Stimulated activated CD8-positive, alpha-beta memory T cell treated with anti-CD3 and anti-CD28 coated beads, Interleukin-7, amount 100 ng/mL, for 4 hours (primary cell): ENCODE measurements at places on chromosomes 5 and 9.

DNA sequence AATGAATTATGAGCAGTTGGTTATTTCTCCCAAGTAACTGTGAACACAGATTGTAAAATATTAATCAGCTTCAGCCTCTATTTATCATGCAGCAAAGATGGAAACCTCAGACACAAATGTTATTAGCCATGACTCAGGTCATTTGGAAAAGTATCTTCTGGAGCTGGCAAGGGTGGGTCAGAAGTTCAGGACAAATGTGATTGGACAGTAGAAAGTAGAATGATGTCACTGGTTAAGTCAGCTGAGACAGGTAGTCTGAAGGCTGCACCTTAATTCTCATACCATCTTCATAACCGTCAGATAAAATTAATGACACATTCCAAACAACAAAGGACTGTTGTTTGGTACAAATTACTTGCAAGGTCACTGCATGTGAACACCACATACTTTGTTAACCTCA lies 140.2 kb downstream of the EMB start:
- DNase-seq = no peak

DNA sequence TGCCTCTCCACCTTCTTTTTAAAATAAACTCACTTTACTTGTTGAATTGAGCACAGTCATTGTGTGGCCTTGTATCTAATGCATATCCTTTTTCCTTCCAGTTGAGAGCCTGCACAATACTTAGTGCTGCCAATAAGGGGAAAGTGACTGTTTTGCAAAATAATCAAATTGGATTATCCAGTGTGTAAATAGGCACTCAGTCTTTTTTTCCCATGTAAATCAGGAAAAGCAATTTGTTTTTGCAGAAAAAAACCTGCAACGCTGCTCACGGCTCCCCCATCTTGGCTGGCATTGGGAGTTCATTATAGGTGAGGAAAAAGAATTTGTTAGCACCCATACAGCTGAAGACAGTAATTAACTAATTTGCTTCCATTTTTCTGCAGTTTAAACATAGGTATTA lies 299.9 kb downstream of the CSNK1G3 start:
- DNase-seq = no peak

GRCh38 chr5:163624431-163624830 lies 119.0 kb downstream of the MAT2B start:
- DNase-seq = no peak

DNA sequence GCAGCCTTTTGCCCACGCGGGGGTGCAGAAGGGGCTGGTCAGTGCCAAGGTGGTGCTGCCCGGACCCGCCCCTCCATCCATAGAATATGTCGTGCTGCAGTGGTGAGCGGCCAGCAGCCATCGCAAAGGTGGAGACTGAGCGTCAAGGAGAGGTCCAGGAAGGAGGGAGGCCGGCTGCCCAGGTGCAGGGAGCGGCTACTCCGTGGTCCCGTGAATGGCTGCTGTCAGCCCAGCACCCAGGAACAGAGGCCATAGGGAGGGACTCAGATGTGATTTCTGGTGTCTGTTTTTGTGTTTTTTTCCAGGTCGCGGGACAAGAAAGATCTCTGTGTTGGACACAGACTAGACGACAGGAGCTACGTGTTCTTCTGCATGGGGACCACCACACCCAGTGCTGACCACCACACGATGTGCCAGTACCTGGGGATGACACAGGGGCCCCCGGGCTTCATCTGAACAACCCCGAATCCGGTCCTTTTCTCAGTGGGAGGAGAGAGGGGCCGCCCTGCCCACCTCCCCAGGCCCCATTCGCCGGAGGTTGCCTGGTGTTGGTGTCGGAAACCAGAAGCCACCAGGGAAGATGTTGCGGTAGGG lies 29.0 kb downstream of the PAEP start:
- no peak for DNase-seq

DNA sequence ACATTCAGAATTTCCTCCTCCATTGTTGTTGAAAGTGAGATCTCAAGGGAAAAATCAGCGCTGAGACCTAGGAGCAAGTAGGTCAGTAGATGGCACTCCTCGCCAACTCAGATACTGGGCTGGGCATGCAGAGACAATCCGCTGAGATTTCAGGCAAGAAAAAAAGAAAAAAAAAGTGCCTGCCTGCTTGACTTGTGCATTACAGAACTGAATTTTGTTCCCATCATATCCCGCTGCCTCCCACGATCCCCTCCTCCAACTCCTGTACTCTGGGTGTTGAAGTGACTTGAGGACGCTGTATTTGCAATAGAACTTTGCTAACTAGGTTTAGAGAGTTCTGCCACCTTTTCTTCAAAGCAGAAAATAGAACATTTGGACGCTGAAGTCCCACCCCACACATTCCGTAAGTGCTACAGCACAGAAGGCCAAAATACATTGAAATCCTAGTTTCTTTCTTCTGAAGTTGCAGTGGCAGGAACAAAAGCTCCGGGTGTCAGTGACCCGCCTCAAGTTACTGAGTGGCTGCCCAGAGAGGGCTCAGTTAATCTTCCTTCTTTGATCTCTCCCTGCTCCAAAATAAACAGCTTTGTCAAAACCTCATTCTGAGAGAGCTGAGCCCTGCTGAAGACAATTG lies 265.8 kb downstream of the MLLT3 start:
- DNase-seq = peak; percentile 19

DNA sequence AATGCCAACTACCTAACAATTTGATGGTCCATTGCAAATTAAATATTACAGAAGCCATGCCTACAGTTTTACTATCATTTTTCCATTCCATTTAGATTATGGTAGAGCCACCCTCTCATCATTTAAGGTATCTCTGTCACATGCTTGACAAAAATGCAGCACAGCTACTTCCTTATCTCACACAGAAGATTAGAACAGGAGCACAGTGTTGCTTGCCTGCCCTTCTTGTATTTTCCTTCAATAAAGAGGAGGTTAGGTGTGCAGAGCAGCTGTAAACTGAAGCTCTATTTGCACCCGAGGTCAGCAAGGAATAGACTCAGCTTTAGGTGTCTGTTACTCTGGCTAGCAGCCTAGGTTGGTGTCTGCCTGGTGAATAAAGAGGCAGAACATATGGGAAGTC lies 51.5 kb upstream of the ATP10B start:
- no peak for DNase-seq

GRCh38 chr9:129408535-129409215 lies 212.2 kb downstream of the C9orf50 start:
- no peak for DNase-seq

DNA sequence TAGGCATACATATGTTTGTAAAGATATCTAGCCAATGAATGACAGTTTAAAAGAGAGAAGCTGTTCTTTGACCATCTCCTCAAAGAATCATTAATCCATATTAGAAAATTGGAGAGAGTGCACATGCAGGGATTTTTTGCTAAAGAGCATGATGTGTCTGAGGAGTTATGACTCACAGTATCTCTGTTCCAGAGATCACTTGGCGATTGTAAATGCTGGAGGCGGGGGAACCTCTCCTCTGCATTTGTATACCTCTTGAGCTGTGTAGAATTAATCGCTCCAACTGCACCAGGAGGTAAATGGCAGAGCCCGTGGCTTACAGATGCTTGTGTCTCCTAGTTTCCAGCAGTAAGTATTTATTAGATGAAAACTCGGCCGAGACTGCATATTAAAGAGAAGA lies 3.6 kb upstream of the SPATA31D1 start:
- DNase-seq = no peak

DNA sequence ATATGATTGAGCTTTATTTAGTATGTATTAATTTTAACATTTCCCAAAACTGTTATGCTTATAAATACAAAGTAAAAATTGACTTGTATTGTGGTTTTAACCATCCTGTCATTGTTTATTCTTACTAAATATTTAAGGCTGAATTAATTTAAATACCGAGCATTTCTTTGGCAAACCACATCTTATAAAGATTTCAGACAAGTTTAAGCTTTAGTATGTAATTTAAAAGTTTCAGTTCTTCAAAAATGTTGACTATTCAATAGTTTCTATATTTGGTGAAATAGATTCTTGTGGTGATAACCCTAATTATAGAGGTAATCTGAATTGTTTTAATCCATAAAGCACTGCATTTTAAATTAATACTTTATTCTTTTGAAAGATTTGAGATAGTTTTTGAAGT lies 65.5 kb downstream of the CCNH start:
- no peak for DNase-seq

GRCh38 chr5:91500758-91501157 lies 117.6 kb upstream of the ARRDC3 start:
- no peak for DNase-seq

GRCh38 chr9:124216474-124217176 lies 41.1 kb upstream of the NEK6 start:
- peak; percentile 53 for DNase-seq

DNA sequence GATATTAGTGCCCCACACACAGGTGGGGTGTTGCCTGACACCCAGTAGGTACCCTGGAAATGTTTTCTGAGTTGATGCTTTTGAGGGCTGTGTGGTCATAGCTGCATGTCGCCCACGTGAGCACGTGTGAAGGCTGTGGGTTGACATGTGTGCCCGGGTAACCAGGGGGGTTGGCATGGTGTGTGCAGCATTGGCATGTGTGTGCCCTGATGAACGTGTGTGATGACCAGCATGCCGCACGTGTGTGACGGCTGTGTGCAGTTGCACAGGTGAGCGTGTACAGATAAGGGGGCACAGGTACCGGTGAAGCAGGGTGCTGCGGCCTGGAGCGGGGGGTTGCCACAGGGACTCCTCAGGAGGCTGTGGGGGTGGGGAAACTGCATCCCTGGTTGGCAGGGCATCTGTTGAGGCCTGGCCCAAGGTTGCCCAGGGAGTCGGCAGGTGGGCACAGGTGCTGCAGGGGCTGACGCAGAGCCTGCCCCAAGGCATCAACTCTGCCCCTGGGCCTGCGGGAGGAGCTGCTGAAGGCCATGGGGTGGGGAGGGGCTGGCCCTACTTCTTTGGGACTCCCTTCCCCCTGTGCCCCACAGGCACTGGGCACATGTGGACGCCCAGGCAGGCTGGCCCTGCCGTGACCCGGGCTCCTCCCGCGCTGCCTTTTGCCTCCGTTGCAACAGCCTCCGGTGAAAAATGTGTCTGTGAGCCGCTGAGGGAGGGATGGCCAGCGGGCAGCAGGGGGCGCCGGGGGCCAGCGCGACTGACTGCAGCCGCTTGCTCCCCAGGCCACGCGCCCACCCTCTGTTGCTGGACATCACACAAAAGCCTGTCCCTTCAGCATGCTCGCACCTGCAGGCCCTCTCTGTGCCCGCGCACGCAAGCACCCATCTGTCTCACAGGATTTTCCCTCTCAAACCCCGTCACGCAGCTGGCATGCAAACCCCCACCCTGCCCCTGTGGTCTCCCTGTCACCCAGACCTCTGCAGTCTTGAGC lies 2.2 kb downstream of the UNC5A start:
- DNase-seq = no peak

DNA sequence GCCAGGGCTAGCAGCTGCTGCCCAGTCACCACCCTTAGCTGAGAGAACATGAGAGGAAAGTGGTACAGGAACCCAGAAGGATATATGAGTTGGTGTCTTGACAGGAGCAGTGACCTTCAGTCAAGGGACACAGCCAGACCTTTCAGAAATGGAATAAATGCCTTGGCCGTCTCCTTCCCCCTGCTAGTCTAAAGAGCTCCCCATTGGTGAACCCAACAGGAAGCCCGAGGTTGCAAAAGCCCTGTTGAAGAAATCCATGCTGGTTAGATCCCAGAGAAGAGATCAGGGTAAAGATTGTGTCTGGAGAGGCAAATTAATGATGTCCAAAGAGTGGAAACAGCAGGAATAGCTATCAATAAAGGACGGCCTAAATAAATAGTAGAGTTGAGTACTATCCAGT lies 244.5 kb downstream of the NR3C1 start:
- DNase-seq = no peak

- no peak for DNase-seq
Measured at GRCh38 chr9:110130791-110131416, 77.1 kb downstream of the C9orf152 start.

- no peak for DNase-seq
Measured at GRCh38 chr5:14594378-14595074, 12.9 kb downstream of the OTULINL start.

DNA sequence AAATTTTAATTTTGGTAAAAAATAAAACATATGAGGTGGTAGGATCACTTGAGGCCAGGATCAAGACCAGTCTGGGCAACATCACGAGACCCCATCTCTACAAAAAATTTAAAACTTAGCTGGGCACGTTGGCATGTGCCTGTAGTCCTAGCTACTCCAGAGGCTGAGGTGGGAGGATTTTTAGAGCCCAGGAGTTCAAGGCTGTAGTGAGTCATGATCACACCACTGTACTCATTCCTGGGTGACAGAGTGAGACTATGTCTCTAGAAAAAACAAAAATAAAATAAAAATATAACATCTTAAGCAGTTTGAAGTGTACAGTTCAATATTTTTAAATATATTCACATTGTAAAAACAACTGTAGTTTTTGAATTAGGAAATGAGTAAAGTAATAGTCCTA lies 108.3 kb downstream of the SMIM15 start:
- no peak for DNase-seq

GRCh38 chr9:128505414-128505765 lies 871 bp downstream of the GLE1 start:
- no peak for DNase-seq

DNA sequence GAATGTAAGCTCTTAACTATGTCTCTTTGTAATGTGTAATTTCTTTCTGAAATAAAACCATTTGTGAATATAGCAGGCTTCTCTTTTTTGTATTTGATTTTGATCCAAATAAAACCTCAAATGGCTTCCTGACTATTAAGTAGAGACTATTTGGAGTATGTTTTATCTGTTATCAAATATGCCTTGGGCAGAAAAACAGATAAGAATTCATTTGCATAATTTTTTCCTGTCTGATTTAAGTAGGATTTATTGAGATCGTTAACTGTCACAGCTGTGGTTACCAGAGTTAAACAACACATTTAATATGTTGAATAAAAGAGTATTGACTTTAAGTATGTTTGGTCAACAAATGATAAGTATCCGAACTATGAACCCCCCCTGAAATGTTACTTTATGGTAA lies 104.9 kb downstream of the MELK start:
- no peak for DNase-seq

- no peak for DNase-seq
Measured at GRCh38 chr9:125843646-125844045, 96.5 kb downstream of the PBX3 start.

DNA sequence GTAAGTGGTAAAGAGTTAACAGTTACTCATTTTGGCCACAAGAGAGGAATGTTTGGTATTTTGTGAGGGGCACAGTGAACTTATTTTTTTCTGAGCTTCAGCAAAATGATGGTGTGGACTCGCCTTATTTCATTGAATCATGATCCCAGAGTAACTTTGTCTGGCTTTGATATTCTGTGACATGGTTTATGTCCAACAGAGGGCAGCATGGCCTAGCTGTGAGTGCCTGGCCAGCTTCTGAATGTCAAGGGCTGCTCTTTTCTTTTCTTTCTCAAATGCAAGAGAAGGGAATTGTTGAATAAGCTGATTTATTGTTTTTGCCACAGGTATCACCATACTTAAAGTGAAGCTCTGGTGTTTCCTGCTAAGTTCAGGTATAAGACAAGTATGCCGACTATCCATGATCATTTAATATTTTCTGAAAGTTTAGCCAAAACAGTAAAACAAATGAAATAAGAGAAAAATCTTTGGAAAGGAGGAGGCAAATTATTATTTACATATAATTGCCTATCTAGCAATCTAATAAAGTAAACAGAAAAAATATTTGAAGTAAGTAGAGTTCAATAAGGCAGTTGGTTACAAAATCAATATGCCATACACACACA lies 31.7 kb downstream of the MRPL22 start:
- DNase-seq = no peak

- DNase-seq = peak; percentile 2
Measured at GRCh38 chr9:32431940-32432555, 47.6 kb downstream of the ACO1 start.
